ENCODE measurements at places on chromosomes 2 and 18.

DNA sequence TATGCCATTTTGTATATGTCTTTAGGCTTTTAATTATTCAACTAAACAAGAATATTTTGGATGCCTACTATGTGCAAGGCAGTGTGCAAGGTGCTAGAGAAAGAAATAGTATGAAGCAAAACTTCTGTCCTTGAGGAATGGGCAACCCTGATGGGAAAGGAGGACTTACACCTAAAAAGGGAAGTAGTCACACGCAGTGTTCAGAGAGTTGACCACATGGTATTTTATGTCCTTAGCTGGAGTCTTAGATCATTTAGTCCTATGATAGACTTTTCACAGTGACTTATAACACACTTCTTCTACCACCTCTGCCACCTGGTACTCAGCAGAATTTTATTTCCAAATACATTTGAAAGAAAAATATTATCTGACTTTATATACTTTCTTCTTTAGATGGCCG, 291.6 kb downstream of the PLCL1 start:
- no peak for DNase-seq

- no peak for DNase-seq
Observed at GRCh38 chr18:8957731-8958130, 144.8 kb upstream of the NDUFV2 start.

GRCh38 chr18:31723990-31724711, 36.5 kb downstream of the SLC25A52 start:
- DNase-seq = no peak

GRCh38 chr2:138633049-138633448, 131.5 kb downstream of the SPOPL start:
- no peak for DNase-seq

DNA sequence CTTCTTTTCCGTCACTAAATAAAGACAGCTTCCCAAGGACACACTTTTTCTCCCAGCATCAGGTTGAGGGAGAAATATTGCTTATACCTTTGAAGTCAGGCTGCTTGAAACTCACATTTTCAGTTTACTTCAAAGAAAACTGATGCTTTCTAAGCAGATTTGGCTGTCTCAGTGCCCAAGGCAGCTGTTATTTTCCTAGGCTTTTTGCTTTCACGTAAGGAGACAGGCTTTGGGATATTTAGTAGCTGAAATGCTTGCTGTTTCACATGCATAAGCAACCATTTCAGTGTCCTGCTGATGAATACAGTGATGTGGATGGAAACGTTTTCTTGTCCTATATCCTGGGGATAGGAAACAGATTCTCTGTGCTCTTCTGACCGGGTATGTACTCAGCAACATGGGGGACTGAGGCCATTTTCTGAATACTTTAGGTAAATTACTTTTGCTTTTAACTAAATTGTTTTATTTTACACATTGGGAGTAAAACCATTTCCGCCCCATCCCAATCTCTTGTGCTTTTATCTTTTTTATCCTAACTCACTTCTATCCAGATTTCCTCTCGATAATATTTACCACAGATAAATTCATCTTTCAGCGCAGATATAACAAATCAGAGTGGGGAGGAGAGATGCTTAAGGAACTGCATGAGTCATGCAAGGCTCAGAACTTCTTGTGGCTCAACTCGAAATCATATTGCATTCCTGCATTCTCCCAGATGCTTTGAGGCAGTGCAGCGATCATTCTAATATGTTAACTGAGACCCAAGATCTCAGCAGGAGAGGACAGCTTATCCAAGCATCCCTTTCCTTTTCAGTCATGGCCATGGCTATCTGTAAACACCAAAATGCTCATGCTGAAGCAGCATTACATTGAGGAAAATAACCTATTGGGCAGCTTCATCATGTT, 22.2 kb downstream of the GALR1 start:
- no peak for DNase-seq

DNA sequence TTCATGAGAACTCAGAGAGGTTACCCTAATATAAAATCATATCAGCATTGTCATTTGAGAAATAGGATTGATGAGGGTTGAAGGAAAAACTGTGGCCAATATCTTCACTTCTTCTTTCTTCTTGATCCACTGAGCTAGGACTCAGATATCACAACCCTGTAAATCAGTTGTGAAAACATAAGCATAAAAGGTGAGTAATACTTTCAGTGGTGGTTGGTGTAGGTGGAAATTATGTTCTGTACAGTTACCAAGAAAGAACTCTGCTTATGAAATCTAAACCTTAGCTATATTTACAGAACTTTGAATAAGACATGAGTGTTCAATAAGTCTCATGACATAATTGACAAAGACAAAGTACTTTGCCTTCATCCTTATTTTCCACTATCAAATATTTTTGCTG, 56.3 kb downstream of the PAX3 start:
- no peak for DNase-seq

DNA sequence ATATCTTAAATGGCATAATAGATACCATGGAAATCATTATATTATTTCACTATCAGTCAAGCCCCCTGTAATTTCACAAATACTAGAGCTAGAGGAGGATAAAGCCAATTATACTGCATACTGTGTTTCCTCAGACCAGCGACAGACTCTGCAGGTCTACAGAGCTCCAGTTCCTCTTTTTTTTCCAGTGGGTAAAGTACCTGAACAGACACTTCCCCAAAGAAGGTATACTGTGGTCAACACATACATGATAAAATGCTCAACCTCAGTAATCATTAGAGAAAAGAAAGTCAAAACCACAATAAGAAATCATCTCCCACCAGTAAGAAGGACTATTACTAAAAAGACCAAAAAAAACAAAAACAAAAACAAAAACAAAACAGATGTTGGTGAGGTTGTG, 44.6 kb downstream of the SCN7A start:
- DNase-seq = no peak

DNA sequence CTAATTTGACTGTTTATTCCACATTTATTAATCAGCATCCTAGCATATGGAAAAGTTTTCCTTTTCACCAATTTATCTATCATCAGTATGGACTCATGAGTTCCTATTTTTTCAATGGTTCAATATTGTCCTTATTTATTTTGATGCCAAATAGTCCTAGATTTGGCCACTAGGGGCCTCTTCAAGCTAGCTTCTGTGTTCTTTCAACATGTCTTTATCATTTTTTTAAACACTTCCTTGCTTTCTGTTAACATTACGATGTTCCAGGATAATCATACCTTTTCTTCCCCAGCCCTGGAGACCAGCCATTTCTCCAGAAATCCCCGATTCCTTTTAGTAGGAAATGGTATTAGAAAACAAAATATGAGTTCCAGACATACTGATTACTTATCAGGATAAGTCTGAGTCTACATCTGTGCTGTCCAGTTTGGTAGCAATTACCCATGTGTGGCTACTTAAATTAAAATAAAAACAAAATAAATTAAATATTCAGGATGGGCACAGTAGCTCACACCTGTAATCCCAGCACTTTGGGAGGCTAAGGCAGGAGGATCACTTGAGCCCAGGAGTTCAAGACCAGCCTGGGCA, 70.6 kb downstream of the RPE start:
- no peak for DNase-seq

- no peak for DNase-seq
Observed at GRCh38 chr2:95698146-95698545, 106.3 kb downstream of the TRIM43 start.

DNA sequence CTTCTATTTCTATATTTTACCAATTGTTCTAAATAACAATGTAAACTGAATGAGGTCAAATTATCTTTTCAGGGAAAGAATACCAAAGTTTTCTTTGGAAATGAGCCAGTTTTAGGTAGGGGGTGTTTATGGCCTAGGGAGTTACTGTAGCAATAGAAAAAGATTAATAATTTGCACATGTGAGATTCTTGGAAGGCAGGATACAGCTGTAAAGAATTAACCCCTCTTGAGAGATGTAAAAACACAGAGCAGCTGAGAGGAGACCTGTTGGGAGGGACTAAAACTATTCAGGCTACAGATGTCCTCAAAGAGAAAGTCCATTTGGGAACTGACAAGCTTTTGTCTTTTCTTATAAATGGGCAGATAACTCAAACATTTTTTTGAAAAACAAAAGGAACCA, 182.2 kb downstream of the FIGN start:
- DNase-seq = no peak

DNA sequence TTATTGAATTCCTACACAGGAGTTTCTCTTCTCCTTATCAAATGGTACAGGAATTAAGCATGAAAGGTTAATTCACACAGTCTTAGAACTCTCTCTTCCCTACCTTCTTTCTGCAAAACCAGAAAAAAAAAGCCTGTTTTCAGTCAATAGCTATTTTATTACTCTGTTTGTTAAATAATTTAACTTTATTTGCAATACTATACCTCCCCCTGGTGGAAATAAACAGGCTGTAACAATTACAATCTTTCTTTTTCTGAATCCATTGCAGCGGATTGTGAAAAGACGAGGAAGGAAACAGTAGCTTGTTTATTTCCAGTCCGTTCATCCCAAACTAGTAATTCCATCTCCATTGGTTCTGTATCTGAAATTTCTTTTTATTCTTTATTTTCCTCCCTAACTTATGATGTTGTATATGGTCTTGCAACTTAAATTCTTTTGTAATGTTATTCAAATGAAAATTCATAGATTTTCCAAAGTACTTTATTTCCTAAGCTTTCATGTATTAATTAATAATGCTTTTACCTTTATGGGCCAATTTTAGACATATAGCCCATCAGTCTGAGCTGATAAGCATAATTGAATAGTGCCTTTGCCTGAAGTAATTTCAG, 165.2 kb downstream of the SH3BP4 start:
- DNase-seq = peak; percentile 7

DNA sequence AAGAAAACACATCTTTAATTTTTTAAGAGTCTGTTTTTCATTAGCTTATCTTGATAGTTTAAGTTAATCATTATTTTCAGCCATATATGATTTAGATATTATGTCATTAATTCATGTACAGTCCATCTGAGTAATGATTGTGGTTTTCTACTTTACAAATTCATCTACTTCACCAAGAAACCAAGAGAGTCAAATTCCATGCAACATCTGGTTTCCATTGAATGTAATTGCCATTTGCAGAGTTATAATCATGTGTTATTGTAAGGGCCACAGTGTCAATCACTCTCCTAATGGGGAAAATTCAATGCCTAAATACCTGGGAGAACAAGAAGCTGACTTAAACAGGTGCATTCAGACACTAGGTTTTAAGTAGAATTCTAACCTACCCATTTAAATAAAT, 217.2 kb upstream of the OSR1 start:
- DNase-seq = no peak

- no peak for DNase-seq
Observed at GRCh38 chr2:104408266-104408665, 445.6 kb upstream of the POU3F3 start.

DNA sequence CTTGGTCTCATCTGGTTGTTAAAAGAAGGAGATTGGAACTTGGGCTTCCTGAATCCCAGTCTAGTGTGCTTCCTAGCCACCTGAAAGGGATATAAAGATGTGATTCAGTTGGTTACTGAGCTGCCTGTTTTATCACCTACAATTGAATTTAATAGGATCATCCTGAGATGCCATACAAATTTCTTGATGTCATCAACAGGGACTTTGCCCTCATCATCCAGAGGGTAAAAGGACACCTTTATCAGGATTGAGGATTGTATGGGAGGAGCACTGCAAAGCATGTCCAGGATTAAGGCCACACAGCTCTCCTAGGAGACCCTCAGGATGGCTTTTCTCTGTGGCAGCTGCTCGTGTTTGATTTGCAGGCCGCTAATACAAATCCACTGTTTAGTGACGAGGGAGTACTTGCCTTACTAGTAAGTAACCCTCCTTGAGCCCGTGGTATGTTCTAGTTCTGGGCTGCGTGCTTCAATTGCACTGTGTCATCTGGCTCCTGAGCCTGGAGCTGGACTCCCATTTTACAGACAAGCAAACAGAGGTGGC, 28.6 kb downstream of the SH3RF3 start:
- DNase-seq = no peak

DNA sequence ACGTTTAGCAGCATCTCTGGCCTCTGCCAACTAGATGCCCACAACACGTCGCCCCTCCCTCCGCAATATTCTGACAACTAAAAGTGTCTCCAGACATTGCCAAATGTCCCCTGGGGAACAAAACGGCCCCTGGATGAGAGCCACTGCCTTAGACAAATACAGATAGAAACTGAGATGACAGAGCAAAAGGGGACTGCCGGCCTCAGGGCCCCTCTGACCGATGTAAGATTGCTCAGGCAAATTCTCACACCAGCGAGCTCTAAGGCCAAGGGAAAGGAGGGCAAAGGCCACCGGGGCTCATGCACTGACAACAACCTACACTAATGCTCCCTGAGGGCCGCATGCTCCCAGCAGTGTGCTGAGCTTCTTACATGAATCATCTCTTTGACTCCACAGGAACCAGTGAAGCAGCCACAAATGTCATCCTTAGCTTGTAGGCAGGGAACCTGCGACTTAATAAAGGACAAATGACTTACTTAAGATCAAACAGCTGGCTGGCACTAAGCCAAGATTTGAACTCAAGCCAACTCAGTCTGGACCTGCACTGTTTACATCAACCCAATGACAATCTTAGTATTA, 228.5 kb downstream of the TTC32 start:
- DNase-seq = no peak

- DNase-seq = peak; percentile 90
Observed at GRCh38 chr2:14516844-14517243, 115.7 kb upstream of the LRATD1 start.

All from SW 1271 (cell line).